ENCODE measurements at places on chromosomes 3 and 15.

DNA sequence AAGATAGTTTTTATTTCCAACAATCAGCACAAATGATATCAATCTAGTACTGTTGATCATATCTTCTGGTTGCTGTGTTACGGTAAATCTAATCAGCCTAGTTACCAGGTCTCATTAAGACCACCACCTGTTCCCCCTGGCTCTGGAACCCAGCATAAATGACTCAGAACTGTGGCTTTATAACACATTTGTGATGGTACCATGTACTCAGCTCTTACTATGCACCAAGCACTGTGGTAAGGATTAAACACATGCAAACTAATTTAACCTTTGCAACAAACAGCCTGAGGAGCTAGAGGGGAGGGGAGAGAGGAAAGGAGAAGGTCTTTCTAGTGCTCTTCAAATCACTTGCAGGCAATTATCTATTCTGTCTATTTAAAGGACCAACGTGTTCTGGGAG lies 173.9 kb upstream of the LMCD1 start:
- DNase-seq, result no peak

- no peak for DNase-seq
Measured at GRCh38 chr15:90227336-90227735, 6.4 kb downstream of the CIB1 start.

DNA sequence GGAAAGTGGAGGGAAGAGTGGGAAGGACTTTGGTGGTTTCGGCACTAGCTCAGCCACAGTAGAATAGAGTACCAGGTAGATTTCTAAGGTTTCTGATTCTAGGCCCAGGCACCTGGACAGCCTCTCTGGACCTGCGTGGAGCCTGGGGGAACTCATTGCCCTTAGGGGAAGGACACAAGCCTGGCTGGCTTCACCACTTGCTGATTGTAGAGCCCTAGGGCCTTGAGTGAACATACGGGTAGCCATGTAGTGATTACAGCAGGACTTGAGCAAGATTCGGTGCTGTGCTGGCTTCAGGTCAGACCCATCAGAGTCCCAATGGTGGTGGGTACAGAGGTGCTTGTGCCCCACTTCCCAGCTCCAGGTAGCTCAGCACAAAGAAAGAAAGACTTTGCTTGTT lies 47.0 kb downstream of the FAM81A start:
- DNase-seq, result no peak

DNA sequence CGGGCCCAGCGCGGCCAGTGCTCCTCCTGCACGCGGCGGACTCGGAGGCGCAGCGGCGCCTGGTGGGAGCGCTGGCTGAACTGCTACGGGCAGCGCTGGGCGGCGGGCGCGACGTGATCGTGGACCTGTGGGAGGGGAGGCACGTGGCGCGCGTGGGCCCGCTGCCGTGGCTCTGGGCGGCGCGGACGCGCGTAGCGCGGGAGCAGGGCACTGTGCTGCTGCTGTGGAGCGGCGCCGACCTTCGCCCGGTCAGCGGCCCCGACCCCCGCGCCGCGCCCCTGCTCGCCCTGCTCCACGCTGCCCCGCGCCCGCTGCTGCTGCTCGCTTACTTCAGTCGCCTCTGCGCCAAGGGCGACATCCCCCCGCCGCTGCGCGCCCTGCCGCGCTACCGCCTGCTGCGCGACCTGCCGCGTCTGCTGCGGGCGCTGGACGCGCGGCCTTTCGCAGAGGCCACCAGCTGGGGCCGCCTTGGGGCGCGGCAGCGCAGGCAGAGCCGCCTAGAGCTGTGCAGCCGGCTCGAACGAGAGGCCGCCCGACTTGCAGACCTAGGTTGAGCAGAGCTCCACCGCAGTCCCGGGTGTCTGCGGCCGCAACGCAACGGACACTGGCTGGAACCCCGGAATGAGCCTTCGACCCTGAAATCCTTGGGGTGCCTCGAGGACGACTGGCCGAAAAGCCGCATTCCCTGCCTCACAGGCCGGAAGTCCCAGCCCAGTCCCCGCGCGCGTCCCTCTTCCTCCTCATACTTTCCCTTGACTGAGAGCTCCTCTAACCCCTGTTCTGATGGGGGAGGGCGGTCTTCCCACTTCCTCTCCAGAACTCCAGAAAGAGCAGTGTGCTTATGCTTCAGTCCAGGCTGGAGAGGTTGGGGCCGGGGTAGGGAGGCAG lies 1.4 kb upstream of the IL17RC start:
- DNase-seq, result peak; percentile 67

GRCh38 chr3:473033-473800 lies 276.7 kb downstream of the CHL1 start:
- no peak for DNase-seq

- DNase-seq, result no peak
Measured at GRCh38 chr3:86152620-86153019, 838.3 kb downstream of the VGLL3 start.

GRCh38 chr3:63809607-63810006 lies 9.5 kb upstream of the C3orf49 start:
- DNase-seq, result no peak
